NCI-H1417 (cell line): ENCODE measurements at places on chromosomes 12 and 14.

DNA sequence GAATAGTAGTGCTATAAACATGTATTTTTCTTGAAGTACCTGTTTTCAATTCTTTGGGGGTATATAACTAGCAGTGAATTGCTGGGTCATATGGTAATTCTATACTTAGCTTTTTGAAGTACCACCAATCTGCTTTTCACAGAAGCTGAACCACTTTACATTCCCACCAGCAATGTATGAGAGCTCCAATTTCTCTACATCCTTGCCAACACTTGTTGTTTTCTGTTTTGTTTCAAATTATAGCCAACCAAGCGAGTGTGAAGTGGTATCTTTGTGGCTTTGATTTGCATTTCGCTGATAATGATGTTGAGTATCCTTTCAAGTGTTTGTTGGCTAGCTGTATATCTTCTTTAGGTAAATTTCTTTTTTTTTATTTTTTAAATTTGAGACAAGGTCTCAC, 95.7 kb downstream of the PAPLN start:
- no peak for DNase-seq

GRCh38 chr14:20627346-20628027, 14.0 kb downstream of the OR6S1 start:
- DNase-seq, result no peak

DNA sequence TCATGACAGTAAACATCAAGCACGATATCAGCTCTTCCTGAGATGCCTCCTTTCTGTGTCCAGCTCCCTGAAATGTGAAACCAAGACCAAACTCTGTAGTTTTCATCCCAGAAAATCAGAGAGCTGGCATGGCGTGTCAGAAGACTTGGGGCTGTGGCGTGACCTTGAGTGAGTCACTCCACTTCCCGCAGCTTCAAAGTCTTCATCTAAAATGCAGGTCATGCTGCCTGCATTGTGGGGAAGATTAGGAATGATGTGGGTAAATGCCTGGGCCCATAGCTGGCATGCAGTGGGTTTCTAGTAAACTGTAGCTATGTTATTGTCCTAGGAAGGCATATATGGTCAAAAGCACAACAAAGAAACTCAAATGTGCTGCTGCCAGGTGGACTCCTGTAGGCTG, 28.8 kb downstream of the OAS2 start:
- DNase-seq, result no peak

DNA sequence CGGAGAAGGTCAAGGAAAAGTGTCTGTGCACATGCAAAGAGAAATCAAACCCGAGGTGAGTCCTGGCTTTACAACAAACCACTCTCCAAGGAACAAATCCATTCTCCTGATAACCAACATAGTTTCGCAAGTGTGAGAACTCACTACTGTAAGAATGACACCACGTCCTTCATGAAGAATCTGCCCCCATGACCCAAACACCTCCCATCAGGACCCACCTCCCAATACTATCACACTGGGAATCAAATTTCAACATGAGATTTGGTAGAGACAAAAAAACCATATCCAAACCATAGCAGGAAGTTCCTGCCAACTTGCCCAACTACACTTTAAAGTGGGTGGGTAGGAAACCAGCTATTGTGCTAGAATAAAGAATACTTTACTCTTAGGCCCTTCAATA, 2.4 kb upstream of the ERC1 start:
- no peak for DNase-seq
